ENCODE measurements at places on chromosomes 6 and 20. TPM values are rescaled to one million over a fixed set of nuclear protein-coding genes. Genes with fewer than 3 reads are reported as not detected.

Gene RRAGD
- 7.3 TPM for total RNA-seq

Gene RHAG
- not detected for total RNA-seq

Gene ANKRD6
- 3.4 TPM for total RNA-seq

Gene TASP1
- 11.8 TPM for total RNA-seq

Gene SSTR4
- total RNA-seq, result not detected

Gene TRIM10
- total RNA-seq, result not detected

Gene SLC22A3
- total RNA-seq, result not detected

Gene CDH22
- total RNA-seq, result not detected

Gene RIPPLY2
- not detected for total RNA-seq

Gene SLC35D3
- total RNA-seq, result not detected

Gene WFDC2
- 0.55 TPM for total RNA-seq

Gene SMPDL3A
- 0.24 TPM for total RNA-seq

Gene SGK1
- 36.7 TPM for total RNA-seq

Gene MCHR2
- not detected for total RNA-seq

Gene DACT2
- total RNA-seq, result not detected

Gene AFG1L
- total RNA-seq, result 4.4 TPM

Gene MYO6
- total RNA-seq, result 5.4 TPM

Gene CRISP3
- total RNA-seq, result not detected

Gene PRSS35
- total RNA-seq, result not detected

Gene ZBP1
- 2.4 TPM for total RNA-seq

Gene GPX5
- not detected for total RNA-seq

Gene MROH8
- 3.0 TPM for total RNA-seq

Gene GPSM3
- 89.5 TPM for total RNA-seq

Gene PTPRT
- not detected for total RNA-seq

Gene RFX6
- total RNA-seq, result not detected

Gene CUTA
- 164 TPM for total RNA-seq

Gene ACOT8
- total RNA-seq, result 27.1 TPM

Gene HLA-DQA1
- 20.3 TPM for total RNA-seq

Gene RIPOR3
- total RNA-seq, result not detected

Gene BMP7
- not detected for total RNA-seq

Gene IMPG1
- not detected for total RNA-seq

Gene TP53TG5
- not detected for total RNA-seq

Gene GPR31
- not detected for total RNA-seq

Gene C20orf144
- 0.24 TPM for total RNA-seq

Gene GRM1
- total RNA-seq, result not detected

Gene COL20A1
- total RNA-seq, result not detected

Gene UBD
- total RNA-seq, result 2.6 TPM

Gene ZNF831
- total RNA-seq, result 6.4 TPM

Measured in CD8-positive, alpha-beta memory T cell (primary cell).